Stimulated activated CD4-positive, alpha-beta T cell treated with anti-CD3 and anti-CD28 coated beads, Interleukin-2, amount 100 ng/mL, for 24 hours (primary cell): ENCODE measurements at places on chromosomes 13 and 19.

DNA sequence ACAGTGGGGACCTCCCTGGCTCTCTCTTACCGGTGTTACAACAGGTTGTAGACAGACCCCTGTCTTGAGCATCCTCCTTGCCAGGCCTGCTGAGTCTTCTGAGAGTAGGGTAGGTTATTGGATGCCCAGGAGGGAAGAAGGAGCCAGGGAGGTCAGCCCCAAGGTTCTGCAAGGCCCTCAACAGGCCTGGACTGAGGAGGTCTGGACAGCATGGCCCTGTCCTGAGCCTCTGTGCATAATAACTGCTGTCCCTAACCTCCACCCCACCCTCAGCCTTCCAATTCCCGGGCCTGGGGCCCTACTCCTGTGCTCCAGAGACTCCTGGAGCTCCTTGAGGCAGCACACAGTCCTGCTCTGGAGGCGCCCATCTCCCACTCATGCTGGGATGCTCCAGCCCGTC lies 336 bp downstream of the CD22 start:
- DNase-seq: no peak

GRCh38 chr13:100735494-100735893 lies 60.9 kb upstream of the TMTC4 start:
- no peak for DNase-seq

DNA sequence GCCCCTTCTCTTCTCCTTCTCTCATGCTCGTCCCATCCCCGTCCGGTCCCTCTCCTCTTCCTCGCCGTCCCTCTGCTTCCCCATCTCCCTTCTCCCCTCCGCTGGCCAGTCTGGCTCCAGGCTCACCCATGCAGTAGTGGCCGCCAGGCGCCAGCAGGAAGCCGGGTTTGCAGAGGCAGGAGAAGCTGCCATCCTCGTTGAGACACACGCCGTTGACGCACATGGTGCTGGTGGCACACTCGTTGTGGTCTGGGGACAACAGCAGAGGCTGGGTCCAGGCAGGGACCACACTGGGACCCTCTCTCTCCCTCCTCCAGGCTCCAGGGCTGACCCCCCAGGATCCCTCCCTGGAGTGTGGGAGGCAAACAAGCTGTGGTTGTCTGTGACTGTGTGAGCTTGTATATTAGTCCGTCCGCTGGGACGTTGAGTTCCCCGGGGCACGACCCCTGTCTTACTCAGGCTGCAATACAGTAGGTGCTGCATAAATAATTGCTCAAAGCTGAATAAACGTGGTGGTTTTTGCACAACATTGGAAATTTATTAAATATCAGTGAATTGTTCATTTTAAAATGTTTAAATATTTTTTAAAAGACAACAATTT lies 16.4 kb downstream of the FBN3 start:
- DNase-seq: no peak

- DNase-seq: no peak
These were observed 33.3 kb upstream of the SPACA7 start for GRCh38 chr13:112342841-112343361.

GRCh38 chr13:77434289-77434688 lies 101.2 kb upstream of the SCEL start:
- DNase-seq: no peak

DNA sequence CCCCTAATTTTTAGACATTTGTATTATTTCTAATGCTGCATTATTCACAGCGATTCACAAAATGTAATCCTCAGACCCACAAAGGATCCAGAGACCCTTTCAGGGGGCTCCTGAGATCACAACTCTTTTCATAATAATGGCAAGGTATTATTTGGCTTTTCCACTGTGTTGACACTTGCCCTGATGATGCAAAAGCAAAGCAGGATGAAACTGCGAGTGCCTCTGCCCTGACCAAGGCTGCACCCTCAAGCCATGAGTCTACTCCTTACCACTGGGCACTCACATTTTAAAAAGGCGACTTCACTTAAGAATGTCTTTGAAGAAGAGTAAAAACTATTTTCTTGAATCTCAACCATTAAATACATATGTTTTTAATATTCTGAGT lies 11.4 kb downstream of the ELF1 start:
- DNase-seq: no peak

GRCh38 chr19:56130006-56130405 lies 8.9 kb upstream of the ZNF787 start:
- DNase-seq: no peak

DNA sequence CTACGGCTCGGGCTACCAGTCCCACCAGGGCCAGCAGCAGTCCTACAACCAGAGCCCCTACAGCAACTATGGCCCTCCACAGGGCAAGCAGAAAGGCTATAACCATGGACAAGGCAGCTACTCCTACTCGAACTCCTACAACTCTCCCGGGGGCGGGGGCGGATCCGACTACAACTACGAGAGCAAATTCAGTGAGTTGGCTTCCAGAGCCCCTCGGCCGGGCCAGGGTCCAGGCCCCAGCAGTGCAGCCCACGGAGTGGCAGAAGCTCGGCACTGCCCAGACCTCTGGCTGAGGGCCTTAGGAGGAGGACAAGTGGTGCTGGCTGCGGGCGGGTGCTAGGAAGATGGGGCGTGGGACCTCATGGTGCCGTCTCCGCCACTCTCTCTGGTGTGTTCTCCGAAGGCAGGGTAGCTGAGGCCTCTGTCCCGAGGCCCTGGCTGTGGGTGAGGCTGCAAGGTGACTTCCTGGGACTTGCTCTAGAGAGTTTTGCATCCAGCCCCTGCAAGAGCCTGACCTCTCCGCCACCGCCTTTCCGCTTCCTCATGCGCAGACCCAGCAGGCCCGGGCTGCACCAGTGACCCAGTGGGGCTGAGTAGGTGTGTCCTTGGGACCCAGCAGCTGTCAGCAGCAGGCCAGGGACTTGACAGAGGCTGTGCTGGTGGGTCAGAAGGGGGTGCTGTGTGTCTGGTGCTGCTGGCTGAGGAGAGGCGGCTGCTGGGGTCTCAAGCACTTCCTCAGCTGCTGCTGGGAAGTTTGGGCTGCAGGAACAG lies 13.5 kb upstream of the QTRT1 start:
- DNase-seq: no peak

DNA sequence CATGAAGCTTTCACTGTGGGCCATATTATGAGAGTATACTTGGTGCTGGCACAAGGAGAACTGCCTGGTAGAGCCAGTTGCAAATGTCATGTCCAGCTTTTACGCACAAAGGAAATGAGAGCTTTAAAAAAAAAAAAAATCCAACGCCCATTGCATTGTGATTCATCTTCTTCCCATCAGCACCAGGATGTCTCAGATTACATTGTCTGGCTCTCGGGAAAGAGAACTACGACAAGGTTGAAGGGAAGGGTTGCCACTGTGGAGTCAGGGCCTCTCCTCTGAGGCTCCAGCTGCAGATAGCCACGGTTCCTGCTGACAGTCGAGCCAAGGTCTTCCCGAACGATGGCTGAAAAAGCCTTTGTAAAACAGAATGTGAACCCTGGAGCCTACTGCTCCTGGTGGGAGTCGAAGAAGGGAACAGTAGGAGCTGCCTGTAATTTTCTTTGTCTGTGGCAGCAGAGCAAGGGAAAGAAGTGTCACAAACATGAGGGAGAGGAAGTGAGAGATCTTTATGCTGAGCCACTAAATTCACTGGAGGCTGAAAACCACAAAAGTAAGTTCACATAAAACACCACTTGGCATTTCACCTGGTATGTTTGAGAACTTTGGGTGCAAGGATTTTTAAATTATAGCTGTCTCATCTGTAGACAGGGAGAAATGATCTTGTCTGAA lies 704.7 kb downstream of the DIAPH3 start:
- no peak for DNase-seq
